Cardiac atrium fibroblast (primary cell): ENCODE measurements at places on chromosomes 5 and 9. TPM values are rescaled to one million over a fixed set of nuclear protein-coding genes. Genes with fewer than 3 reads are reported as not detected.

CBY3 gene
- total RNA-seq = not detected in 2 replicates

F12 gene
- total RNA-seq = not detected in 2 replicates

THBS4 gene
- total RNA-seq = 0.16 TPM in 1 of 2 replicates, not detected in the other

LCN10 gene
- total RNA-seq = not detected in 2 replicates

RNF145 gene
- 35.0 and 50.1 TPM in 2 replicates for total RNA-seq

AMBP gene
- not detected in 2 replicates for total RNA-seq

LCN9 gene
- total RNA-seq = not detected in 2 replicates

OR2K2 gene
- not detected in 2 replicates for total RNA-seq

PCDHA1 gene
- total RNA-seq = not detected in 2 replicates

DIPK1B gene
- 20.1 and 25.1 TPM in 2 replicates for total RNA-seq

CDH9 gene
- not detected in 2 replicates for total RNA-seq

FRMD3 gene
- total RNA-seq = 2.3 and 3.7 TPM in 2 replicates

KIAA1958 gene
- 0.36 and 1.3 TPM in 2 replicates for total RNA-seq

OR1L4 gene
- total RNA-seq = not detected in 2 replicates

ZNF346 gene
- 10.7 and 19.9 TPM in 2 replicates for total RNA-seq

CMBL gene
- 2.5 and 6.0 TPM in 2 replicates for total RNA-seq

CATSPER3 gene
- total RNA-seq = not detected in 2 replicates

ANKRD18B gene
- not detected in 2 replicates for total RNA-seq

IFNA21 gene
- not detected in 2 replicates for total RNA-seq

TEX48 gene
- total RNA-seq = not detected in 2 replicates

HTR1A gene
- total RNA-seq = not detected in 2 replicates

RASEF gene
- not detected in 2 replicates for total RNA-seq

ZNF782 gene
- 0.72 and 3.6 TPM in 2 replicates for total RNA-seq

CD180 gene
- total RNA-seq = 0.49 TPM in 1 of 2 replicates, not detected in the other

FAM169A gene
- not detected in 2 replicates for total RNA-seq

RNF208 gene
- total RNA-seq = 0.16 TPM in 1 of 2 replicates, not detected in the other

SLC6A19 gene
- total RNA-seq = not detected in 2 replicates

GBGT1 gene
- 4.1 and 6.3 TPM in 2 replicates for total RNA-seq

LCN12 gene
- total RNA-seq = not detected in 2 replicates

CAMK2A gene
- total RNA-seq = not detected in 2 replicates

EEIG1 gene
- 6.1 and 6.6 TPM in 2 replicates for total RNA-seq

SHISAL2B gene
- not detected in 2 replicates for total RNA-seq

INSL6 gene
- total RNA-seq = not detected in 2 replicates
